ENCODE measurements at places on chromosomes 1 and 21. TPM values are rescaled to one million over a fixed set of nuclear protein-coding genes. Genes with fewer than 3 reads are reported as not detected.

Gene ARMH1
- 0.62 TPM for total RNA-seq

Gene MIB2
- 57.3 TPM for total RNA-seq

Gene PLXNA2
- total RNA-seq: 1.8 TPM

Gene SPRR1B
- not detected for total RNA-seq

Gene GSTM3
- 3.1 TPM for total RNA-seq

Gene MXRA8
- total RNA-seq: 11.7 TPM

DNA sequence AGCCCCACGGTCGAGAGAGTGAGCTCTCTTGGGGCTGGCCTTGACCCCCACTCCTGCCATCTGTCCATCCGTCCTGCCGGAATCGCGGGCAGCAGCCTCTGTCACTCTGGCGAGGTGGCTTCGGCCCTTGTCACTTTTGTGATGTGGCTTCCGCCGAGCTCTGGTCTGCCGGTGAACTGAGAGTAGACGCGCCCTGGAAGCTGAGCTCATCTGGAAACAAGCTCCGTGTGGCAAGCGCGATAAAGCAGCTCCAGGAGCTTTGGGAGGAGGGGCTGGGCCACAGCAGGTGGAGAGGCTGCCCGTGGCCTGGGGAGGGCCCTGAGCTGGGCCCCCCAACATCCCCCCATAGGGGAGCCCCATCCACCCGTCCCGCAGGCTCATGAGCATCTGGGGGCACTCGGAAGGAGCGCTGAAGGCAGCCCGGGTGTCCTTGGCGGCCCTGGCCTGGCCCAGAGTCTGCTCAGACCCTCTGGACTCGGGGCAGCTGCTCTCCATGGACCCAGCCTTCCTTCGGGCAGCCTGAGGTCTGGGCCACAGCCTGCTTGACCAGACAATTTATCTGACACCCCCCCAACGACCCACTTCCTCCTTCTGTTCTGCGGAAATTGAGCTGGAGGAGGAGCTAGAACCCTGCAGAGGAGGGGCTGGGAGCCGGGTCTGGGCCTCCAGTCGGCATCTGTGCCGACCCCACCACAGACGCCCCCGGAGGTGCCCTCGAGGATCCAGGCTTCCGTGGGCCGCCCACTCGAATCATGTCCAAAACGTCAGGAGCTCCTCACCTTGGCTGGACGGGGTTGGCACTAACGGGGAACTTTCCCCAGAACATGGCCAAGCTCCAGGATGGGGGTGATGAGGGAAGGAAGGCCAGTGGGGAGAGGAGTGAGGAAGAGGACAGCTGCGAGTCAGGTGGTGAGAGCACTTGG lies 59.1 kb downstream of the SLC19A1 start:
- no peak overlapping the region for H3K4me3 ChIP-seq
- no peak for DNase-seq
- peaks cover 8% of the 10 kb centered on the region for H3K36me3 ChIP-seq

GRCh38 chr1:7669559-7670311 lies 101.4 kb upstream of the VAMP3 start:
- no peak overlapping the region for H3K27ac ChIP-seq
- H3K36me3 ChIP-seq: no peaks in the 10 kb centered on the region
- H3K4me1 ChIP-seq: peaks cover 10% of the 10 kb centered on the region

- no peaks in the 10 kb centered on the region for H3K36me3 ChIP-seq
- H3K27me3 ChIP-seq: peaks cover 17% of the 10 kb centered on the region
- peak; percentile 31 for DNase-seq
- peaks cover 7% of the 10 kb centered on the region for H3K4me1 ChIP-seq
Measured at GRCh38 chr1:41023279-41023990, 1.9 kb upstream of the SLFNL1 start.

DNA sequence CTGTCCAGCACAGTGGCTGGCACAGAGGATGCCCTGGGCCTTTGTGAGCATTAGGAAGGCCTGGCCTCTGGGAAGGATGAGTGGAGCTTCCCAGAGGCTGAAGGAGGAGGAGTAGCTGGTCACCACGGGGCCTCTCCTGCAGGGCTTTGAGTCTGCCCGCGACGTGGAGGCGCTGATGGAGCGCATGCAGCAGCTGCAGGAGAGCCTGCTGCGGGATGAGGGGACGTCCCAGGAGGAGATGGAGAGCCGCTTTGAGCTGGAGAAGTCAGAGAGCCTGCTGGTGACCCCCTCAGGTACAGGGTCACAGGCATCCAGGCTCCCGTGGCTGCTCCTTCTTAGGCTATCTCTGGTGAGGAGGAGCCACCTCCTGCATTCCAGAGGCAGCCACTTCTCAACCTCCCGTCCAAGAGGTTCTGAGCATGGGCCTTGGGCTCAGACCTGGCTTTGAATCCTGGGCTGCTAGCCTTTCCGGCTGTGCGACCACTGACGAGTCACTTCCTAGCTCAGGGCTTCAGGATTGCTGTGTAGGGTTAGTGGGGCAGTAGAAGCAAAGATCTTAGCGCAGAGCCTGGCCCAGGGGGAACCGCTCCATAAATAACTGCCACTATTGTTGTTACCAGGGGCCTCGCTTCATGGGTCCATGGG lies 14.0 kb downstream of the SESN2 start:
- no peak overlapping the region for H3K27ac ChIP-seq
- H3K27me3 ChIP-seq: no peaks in the 10 kb centered on the region
- no peak overlapping the region for H3K4me3 ChIP-seq
- peaks cover 57% of the 10 kb centered on the region for H3K36me3 ChIP-seq
- no peak for DNase-seq
- H3K4me1 ChIP-seq: no peaks in the 10 kb centered on the region

DNA sequence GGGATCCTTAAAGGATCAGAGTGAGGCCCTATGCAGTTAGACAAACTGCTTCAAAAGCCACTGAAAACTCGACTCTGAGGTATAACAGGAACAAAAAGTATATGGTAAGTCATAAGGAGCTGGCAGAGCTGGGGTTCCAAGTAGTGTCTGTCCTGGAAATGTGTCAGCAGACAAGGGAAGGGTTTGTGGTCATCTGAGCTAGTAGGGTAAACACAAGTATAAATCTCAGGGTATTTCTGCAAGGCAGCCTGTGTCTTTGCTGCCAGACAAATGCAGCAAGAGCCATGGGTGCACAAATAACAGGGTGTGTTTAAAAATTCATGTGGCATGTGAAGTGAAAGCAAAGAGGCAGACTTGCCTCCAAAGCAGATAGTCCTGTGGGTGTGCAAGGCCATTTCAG lies 759.0 kb upstream of the ADAMTS5 start:
- H3K27ac ChIP-seq: no peak overlapping the region
- no peaks in the 10 kb centered on the region for H3K36me3 ChIP-seq
- H3K4me3 ChIP-seq: no peak overlapping the region
- DNase-seq: no peak

GRCh38 chr1:41333146-41333784 lies 28.0 kb upstream of the FOXO6 start:
- H3K36me3 ChIP-seq: no peaks in the 10 kb centered on the region
- no peaks in the 10 kb centered on the region for H3K27me3 ChIP-seq
- no peak overlapping the region for H3K4me3 ChIP-seq
- no peaks in the 10 kb centered on the region for H3K4me1 ChIP-seq

DNA sequence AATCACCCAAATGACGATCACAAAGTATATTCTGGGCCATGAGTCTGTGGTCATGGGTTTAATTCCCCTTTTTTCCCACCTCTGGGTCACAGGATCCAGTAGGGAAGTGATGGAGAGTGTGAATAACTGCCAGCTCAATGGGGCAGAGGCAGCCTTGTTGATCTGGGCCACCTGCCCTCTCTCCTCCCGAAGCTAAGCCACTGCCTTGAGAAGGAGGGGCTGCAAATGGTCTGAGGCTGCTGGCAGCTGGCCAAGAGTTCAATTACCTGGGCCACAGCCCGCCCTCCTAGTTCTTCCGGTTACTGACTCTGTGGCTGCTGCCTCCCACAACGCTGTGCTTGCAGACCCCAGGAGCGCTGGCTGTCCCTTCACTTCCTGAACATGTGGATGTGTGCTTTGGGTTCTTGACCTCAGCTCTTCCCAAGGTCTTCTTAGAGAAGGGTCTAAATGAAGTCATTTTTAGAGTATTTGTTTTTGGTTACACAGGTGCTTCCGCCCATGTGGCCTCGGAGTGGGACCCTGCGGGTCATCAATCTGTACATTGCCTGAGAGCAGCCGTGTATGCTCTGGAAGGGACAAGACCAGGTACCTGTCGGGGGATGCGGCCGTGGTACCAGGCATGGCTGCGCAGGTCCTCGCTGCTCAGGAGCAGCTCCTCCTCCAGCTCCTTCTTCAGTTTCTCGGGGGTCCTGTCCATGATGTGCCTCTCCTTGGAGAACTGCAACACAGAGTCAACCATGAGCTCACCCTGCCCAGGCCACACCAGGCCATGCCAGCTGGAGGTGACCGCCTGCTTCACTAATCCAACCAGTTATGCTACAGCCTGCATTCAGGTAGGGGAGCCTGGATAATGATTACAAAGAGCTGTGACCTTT lies 89.7 kb downstream of the BCAR3 start:
- peaks cover 26% of the 10 kb centered on the region for H3K4me1 ChIP-seq
- DNase-seq: no peak
- H3K27ac ChIP-seq: no peak overlapping the region
- H3K36me3 ChIP-seq: no peaks in the 10 kb centered on the region
- no peak overlapping the region for H3K4me3 ChIP-seq

- no peak overlapping the region for H3K27ac ChIP-seq
- H3K27me3 ChIP-seq: no peaks in the 10 kb centered on the region
- peaks cover 59% of the 10 kb centered on the region for H3K36me3 ChIP-seq
- DNase-seq: no peak
Measured at GRCh38 chr1:91513160-91513559, 12.5 kb downstream of the CDC7 start.

DNA sequence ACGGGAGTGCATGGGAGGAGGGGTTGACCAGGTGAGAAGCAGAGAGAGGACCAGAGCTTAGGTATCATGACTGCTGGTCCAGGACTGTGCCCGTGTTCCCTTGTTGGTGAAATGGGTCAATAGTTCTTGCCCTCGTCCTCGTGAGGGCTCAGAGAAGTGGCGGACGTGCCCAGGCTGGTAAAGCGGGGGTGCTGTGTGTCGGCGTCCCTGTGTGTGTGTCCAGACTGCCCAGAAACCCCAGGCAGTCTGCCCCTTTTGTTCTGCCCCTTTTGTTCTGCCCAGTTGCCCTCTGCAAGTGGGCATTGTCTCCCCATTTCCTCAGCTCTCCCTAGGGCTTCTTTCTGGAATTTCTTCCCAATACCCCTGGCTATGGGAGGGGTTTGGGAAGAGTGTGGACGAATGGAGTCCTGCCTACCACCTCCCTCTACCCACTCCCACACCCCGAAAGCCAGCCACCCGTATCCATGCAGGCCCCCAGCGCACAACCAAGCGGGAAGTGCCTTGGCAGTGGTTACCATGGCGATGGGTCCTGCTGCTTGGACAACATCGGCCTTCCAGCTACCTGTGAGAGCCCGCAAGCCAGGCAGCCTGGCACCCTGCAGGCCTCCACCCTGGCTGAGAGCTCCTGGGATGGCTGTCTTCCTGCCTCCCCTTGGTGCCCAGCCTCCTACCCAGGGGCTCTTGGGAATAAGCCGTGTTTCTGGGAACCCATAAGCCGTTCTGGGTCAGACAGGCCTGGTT lies 34.7 kb downstream of the ACOT11 start:
- H3K4me1 ChIP-seq: no peaks in the 10 kb centered on the region
- no peaks in the 10 kb centered on the region for H3K36me3 ChIP-seq
- no peaks in the 10 kb centered on the region for H3K27me3 ChIP-seq
- H3K4me3 ChIP-seq: no peak overlapping the region
- DNase-seq: peak; percentile 78
- H3K27ac ChIP-seq: no peak overlapping the region

DNA sequence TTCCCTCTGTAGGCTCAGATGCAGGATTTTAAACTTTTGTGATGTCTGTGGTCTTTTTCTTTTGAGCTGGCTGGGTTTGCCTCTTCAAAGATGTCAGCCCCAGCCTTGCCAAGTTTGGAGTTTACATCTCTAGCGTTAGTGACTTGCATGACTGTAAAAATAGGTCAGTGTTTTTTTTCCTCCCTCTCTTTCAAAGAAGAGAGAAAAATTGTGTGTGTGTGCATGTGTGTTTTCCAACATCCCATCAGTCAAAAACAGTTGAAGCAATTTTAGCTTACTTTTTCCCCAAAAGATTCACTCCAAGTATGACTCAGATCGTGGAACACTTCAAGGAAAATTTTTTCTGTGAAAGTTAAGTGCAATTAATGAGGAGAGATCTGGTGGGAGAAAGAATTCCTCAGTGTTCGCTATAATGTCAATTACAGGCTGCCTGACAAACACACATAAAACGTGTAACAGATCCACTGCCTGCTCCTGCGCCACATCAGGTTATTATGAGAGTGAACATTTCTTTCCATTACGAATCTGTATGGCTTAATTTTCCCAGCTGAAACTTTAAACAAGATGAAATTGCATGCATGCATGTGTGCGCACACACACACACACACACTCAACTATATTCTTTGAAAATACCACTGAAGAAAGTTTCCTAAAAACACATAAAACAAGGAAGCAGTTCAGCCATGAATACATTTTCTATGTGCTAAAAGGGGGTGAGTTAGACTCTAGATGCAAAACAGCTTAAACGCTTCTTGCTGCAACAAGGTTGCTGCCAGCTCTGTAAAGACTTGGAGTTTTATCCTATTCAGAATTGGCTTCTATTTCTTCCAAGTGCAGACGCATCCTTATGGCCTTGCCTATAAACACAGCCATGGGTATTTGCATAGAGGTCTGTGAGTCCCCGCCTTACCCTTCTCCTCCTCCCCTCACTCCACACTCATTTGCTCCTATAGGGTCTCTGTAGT lies 55.5 kb downstream of the TLR5 start:
- 0 out of 2 replicates have a peak, but pooled peaks cover 11% of the 10 kb centered on the region for H3K27me3 ChIP-seq
- peaks cover 13% of the 10 kb centered on the region for H3K4me1 ChIP-seq
- no peak overlapping the region for H3K4me3 ChIP-seq
- no peak for DNase-seq
- no peaks in the 10 kb centered on the region for H3K36me3 ChIP-seq
- no peak overlapping the region for H3K27ac ChIP-seq

DNA sequence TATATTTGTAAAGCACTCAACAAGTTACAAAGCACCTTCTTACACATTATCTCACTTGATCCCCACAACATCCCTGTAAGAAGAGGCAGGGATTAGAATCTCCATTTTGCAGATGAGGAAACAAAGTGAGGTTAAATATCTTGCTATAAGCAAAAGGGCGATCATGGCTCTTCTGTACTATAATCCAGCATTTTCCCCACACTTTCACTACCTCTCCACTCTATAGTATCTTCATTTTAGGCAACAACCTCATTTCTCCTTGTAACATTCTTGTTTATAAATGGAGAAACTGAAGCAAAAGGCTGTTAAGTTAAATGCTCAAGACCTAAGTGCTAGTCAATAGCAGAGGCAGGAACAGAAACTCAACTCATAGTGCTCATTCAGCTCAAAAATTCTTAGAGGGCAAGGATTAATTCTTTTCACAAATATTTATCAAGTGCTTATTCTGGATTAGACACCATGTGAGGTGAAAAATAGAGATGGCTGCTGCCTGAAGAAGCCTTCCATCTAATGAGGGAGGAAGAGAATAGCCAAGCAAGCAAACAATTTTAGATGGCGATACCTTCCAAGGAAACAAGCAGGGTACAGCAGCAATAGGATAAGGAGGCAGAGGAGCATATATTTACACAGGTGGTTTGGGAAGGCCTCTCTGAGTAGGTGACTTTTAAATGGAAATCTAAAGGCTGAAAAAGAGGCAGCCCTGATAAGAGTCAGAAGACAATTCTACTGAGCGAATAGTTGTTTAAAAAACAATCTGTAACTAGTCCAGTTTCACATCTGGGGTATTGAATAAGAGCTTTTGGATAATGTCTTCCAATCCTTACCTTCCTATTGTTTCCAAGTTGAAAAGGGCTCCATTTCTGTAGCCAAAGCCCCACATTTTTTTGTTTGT lies 3.5 kb downstream of the ERRFI1 start:
- H3K27ac ChIP-seq: no peak overlapping the region
- peak overlapping the region; percentile 85 for H3K4me3 ChIP-seq
- H3K36me3 ChIP-seq: no peaks in the 10 kb centered on the region
- H3K27me3 ChIP-seq: no peaks in the 10 kb centered on the region
- H3K4me1 ChIP-seq: peaks cover 81% of the 10 kb centered on the region
- DNase-seq: no peak

- DNase-seq: no peak
- H3K27me3 ChIP-seq: no peaks in the 10 kb centered on the region
- no peak overlapping the region for H3K4me3 ChIP-seq
Measured at GRCh38 chr21:44911384-44912157, 9.1 kb downstream of the ITGB2 start.
